ENCODE measurements at places on chromosomes 1 and 21.
A peak's percentile ranks its signal among the peaks of the same experiment; 100 is the strongest.

DNA sequence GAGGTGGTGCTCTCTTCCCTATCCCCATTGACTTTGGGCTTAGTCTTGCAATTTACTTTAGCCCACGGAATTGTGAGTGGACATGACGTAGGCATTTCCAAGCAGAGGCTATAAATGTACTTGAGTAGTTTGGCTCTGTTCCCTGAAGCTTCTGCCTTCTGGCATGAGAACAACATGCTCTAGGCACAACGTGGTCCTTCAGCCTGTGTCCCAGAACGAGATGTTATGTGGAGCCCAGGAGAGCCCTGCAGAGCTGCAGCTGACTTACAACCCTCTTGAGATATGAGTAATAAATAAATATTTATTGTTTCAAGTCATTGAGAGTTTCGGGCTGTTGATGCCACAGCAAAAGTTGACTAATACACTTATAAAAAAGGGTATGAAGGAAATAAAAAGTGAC, 105.2 kb upstream of the HMGB4 start:
- DNase-seq = no peak

DNA sequence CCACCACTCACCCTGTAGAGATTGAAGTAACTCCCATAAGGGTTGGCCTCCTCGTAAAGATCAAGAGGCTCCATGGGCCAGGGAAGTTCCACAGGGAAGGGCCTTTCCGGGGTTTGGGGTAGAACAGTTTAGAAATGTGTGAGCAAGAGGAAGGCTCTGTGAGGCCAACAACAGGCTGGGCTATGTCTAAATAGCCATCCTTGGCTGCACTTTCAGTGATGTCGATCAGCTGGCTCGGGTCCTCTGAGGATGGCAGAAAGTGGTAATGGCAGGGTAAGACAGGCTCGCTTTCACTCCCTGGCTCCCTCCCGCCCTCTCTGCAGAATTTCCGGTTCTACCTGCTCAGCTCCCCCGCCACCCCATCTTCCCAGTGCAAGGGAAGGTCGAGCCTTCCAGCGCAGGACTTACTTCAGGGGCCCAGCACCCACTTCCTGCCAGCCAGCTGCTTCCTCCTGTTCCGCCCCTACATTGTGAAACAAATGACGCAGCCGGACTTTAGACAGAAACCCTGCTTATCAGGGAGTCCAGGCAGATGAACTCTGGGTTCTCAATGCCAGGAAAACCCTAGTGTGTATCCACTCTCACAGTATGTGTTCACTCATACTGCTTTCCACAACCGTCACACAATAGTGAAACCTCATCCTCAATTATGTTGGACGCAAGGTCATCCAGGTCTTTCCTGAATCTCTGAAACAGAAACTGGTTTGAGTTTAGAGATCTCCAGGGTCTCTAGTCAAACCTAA, 7.3 kb downstream of the F11R start:
- DNase-seq = peak; percentile 93

GRCh38 chr1:246232126-246232525, 275.0 kb downstream of the SMYD3 start:
- DNase-seq = no peak

DNA sequence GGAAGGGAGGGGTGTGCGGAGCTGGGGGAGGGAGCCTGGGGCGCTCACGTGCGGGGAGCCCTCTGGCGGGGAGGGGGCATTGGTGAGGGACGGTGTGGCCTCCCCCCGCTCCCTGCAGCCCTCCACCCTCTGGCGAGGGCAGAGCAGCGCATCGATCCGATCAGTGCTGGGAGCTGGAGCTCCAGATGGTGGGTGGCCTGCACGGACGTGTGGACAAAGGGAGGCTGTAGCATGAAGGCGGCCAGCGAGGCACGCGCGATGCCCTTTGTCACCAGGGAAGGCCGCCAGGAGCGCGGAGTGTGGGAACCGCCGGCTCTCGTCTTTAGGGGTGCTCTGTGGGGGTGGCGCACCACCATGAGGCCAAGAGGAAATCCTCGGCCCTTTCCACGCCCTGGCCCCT, 5.4 kb upstream of the HES5 start:
- no peak for DNase-seq

DNA sequence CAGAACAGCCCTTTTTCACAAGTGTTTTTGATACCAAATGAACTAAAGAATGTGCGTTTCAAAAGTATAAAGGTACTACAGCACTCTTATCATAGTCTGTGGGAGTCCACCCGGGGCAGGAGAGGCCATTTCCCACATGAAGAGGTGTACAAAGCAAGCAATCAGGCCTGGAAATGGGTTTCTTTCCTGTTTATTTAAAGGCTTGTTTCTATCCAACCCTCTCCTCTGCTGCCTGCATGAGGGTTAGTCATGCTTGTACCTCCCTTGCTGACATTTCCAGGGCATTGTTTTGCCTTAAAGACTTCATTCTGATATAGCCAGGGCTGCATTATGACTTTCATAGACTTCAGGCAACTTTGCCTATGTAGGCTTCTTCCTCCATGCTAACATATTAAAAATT, 11.6 kb downstream of the SELP start:
- DNase-seq = no peak

- DNase-seq = no peak
Observed at GRCh38 chr1:196603651-196604050, 4.6 kb downstream of the KCNT2 start.

DNA sequence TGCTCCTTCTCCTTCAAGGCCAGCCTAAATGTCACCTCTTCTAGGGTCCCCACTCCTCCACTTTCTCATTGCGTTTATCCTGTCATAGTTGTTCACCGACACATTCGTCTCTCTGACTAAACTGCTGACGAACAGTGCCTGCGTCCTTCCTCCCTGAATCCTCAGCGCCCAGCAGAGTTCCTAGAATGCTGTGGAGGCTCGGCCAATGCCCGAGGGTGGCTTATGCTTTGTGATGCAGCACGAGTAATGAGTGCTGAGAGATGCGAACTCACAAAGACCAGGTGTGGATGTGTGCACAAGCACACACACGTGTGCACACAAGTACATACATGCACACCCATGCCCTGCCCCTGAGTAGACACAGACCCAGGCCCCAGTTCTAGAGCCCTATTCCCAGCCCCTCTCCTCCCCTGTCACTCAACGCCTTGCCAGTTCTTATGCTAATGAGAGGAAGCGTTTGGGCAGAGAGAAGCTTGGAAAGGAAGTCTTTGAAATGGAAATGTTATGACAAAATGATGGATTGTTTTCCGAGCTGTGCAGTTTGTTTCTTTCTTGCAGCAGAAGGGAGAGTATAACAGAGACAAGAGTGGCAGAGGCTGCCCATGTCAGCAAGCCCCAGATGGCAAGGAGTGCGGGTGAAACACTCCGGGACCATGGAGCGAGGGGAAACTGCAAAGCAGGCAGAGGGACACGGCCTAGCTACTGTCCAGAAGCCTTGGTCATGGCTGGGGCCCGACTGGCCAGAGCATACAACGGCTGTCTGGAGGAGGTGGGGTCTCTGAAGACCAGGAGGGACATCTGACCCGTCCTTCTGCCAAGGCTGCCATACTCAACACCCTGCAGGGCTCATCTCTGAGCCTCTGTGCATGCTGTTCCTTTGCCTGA, 24.2 kb downstream of the KCNA10 start:
- DNase-seq = no peak

DNA sequence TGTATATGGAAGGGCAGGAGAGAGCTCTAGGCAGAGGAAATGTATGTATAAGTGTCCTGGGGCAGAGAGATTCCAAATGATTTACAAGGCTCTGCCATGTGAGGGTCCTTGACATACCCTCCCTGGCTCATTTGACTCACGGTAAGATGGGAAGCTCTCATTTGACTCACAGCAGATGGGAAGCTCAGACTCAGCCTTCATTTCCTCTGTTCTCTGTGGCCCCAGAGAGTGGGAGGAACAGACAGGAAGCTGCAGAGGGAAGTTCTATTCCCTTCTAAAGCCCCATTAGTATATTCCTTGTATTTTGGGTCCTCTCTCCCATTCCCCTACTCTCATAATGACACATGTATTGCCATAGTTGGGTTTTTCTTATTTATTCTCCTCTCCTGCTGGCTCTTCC, 44.9 kb downstream of the FOXD2 start:
- DNase-seq = no peak

GRCh38 chr1:27821761-27822315, 8.7 kb upstream of the PPP1R8 start:
- no peak for DNase-seq

Measured in lower lobe of right lung (tissue), 2 donors.